Activated CD4-positive, CD25-positive, alpha-beta regulatory T cell treated with anti-CD3 and anti-CD28 coated beads, Interleukin-2, amount 50 U/mL, for 72 hours (primary cell): ENCODE measurements at places on chromosomes 2 and 18.

GRCh38 chr18:39558658-39559057 lies 1993.1 kb upstream of the CELF4 start:
- DNase-seq: no peak

- DNase-seq: no peak
Measured at GRCh38 chr2:1010415-1010930, 59.8 kb downstream of the SNTG2 start.

DNA sequence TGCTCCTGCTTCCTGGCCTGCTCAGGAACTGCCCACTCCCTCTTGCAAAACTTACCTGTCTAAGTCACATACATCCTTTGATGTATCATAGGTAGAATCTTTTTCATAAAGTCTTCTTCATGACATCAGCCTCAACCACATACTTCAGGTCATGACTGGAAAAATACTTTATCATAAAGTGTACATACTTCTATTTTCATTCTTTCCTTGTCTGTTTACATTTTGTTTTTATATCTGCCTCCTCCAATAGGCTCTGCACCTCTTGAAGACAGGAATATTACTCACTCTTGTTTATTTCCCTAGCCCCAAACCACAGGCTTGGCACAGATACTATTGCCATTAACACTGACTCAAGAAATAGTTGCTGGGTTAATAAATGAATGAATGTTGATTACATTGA lies 43.6 kb upstream of the ZNF804A start:
- no peak for DNase-seq

DNA sequence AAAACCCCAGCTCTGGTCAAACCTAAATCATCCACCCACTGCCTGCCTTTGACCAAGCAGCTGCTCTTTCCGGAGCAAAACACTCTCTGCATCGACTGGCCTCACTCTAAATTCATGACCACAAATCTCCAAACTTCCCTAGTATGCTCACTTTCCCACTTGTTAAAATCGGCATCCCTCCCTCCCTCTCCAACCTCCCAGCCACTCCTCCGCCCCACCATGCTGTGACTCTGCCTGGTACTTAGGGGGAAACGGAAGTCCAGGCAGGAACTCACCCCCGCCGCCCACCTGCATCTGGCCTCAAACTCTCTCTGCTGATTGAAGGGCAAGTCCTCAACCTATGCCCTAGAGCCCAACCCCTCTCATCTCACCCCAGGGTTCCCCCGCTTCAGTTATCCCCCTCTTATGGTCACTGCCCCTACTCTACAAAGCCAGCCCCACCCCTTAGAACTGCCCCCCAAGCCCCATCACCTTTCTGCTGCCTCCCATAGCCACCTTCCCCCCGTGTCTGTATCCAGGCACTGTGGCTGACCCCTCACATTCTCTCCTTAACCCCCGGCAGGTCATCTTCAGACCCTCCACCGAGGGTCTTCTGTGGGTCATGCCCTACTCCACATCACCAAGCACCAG lies 3.8 kb upstream of the ADRA2B start:
- no peak for DNase-seq

GRCh38 chr18:46842583-46842982 lies 74.7 kb downstream of the PIAS2 start:
- DNase-seq: no peak

GRCh38 chr18:32036506-32037180 lies 18.0 kb downstream of the RNF125 start:
- no peak for DNase-seq

DNA sequence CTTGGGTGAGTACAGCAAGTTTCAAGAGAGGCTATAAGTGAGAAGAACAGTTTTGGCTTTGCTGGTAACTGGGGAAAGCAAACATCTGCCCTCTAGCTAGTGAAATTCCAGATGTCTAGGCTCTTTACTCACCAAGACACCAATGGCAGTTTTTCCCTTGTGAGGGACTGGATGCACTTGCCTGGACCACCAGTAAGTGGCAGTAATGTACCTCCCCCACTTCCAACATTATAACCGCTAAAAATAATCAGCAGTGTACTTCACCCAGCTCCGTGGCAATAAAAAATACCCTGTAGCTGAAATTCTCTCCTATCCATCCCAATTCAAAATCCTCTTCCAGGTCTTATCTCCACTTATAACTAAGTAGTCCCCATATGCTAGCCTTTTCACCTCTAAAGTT lies 383.9 kb downstream of the ARHGAP15 start:
- DNase-seq: no peak

DNA sequence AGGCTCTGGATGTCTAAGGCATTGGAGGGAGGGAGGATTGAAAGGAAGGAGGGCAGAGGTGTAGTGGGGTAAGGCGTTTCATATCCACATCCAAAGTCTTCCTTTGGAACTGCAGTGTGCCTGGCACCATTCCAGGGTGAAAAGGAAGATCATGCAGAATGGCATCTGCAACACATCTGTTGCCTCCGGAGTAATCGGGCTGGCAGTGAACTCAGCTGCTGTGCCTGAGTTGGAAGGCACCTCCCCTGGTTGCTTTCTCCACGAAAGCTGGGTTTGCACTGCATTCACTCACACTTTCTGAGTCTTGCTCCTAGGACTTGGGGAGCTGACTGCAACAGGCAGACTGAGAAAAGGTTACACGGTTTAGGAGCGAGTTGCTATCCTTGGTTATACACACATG lies 30.3 kb upstream of the SEC11C start:
- DNase-seq: no peak

GRCh38 chr2:233211548-233211895 lies 40.0 kb upstream of the ATG16L1 start:
- no peak for DNase-seq

- DNase-seq: no peak
Measured at GRCh38 chr2:99636144-99637034, 146.6 kb upstream of the REV1 start.

- DNase-seq: no peak
Measured at GRCh38 chr2:33560017-33560416, 39.1 kb downstream of the FAM98A start.
